Naive thymus-derived CD4-positive, alpha-beta T cell (primary cell): ENCODE measurements at places on chromosomes 16 and 17. TPM values are rescaled to one million over a fixed set of nuclear protein-coding genes. Genes with fewer than 3 reads are reported as not detected.

- DNase-seq = no peak
These were observed 492.2 kb downstream of the KCNJ2 start for GRCh38 chr17:70661342-70662222.

The MT1G gene
- total RNA-seq = not detected

DNA sequence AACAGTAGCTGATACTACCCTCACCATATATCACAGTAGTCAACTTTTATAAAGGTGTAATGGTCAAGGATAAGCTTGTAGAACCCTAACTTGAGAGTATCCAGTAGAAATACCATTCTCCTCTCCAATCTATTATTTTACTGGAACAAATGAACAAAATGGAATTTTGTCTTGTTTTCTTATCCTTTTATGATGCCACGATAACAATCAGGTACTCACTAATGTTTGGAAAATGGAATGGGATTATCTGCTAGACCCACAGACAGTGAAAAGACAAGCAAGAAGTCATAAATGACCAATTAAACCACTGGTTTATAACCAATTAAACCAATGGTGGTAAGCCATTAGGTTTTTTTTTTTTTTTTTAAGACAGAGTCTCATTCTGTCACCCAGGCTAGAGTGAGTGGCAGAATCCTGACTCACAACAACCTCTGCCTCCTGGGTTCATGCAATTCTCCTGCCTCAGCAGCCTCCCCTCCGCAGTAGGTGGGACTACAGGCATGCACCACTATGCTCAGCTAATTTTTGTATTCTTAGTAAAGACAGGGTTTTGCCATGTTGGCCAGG lies 10.4 kb downstream of the GPATCH8 start:
- DNase-seq = no peak

The PRAC1 gene
- total RNA-seq = not detected

DNA sequence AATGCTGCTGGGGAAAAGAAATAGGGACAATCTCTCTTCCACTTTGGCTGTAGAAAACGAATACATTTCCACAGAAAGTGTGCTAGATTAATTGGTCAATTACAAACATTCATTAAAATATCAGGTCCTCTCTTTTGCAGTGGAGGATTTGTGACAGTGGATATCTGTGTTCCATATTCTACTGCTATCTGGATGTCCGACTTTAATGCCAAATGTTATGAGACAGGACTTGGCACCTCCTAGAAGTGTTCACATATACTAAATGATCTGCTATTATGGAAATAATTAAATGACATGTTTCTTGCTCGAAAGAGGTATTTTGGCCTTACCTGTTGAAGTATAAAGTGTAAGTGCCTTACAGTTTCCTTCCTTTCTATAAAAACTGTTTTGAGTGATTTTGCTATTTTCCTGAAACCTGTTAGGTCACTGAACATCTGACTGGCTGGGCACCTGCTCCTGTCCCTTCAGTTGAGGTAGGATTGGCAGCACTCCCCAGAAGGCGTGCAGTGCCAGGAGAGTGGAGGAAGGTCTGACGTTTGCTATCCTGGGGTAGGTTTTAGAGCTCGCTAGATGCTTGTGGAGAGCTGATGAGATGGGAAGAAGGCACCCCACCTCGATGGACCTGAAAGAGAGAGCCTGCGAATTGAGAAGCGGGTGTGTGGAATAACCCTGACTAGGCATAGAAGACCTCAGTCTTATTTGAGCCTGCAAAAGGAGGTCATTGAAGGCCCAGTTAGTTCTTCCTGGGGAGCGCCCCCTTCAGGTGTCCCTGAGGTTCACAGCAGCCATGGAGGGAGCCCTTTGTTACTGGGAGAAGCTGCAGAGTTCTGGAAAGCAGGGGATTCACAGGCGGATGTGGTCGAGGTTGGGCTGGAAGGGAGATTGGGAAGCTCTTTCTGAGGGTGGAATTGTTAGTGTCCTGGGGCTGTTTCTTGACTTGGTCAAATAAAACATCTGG lies 159.4 kb upstream of the ZNF267 start:
- no peak for DNase-seq

The SULT1A2 gene
- 0.65 TPM for total RNA-seq

The HSD11B2 gene
- 0.17 TPM in 1 of 2 replicates, not detected in the other for total RNA-seq

DNA sequence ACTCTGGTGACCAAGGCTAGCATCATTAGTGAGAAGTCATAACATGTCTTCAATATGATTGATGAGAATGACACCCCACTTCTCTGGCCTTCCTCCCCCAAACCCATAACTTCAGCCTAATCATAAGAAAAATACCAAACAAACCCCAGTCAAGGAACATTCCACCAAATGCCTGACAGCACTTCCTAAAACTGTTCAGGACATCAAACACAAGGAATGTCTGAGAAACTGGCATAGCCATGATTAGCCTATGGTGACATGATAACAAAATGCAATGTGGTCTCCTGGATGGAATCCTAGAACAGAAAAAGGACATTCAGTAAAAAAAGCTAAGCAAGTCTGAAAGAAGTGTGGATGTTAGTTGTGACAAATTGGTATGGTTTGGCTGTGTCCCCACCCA lies 24.7 kb upstream of the TBX4 start:
- no peak for DNase-seq

DNA sequence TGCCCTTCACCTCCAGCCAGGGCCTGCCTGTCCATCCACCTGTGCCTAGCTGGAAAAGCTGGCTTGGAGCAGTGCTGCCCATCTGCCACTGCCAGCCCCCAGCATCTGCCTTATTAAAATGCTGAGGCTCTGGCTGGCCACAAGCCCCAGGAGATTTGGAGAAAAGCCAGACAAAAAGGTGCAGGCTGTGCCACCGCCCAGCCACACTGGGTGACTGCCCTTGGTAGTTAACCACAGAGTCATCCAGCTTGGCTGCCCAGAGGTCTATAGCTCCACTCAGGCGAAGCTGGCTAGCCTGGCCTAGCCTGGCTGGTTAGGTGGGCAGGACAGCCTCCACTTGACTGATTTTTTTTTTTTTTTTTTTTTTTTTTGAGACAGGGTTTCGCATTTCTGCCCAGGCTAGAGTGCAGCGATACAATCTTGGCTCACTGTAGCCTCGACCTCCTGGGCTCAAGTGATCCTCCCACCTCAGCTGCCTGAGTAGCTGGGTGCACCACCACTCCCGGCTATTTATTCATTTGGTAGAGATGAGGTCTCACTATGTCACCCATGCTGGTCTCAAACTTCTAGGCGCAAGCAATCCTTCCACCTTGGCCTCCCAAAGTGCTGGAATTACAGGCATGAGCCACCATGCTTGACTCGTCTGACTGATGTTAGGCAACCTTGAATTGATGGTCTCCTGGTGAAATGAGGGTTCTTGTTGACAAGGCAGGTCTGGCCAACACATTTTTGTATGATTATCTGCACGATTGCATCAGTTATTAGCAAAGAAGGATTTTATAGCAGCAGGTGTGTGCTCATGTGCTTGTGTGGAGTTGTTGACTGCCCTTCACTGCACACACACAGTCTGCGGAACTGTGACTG lies 103.8 kb downstream of the RAB11FIP4 start:
- DNase-seq = no peak

The ANKRD11 gene
- 239 TPM for total RNA-seq

DNA sequence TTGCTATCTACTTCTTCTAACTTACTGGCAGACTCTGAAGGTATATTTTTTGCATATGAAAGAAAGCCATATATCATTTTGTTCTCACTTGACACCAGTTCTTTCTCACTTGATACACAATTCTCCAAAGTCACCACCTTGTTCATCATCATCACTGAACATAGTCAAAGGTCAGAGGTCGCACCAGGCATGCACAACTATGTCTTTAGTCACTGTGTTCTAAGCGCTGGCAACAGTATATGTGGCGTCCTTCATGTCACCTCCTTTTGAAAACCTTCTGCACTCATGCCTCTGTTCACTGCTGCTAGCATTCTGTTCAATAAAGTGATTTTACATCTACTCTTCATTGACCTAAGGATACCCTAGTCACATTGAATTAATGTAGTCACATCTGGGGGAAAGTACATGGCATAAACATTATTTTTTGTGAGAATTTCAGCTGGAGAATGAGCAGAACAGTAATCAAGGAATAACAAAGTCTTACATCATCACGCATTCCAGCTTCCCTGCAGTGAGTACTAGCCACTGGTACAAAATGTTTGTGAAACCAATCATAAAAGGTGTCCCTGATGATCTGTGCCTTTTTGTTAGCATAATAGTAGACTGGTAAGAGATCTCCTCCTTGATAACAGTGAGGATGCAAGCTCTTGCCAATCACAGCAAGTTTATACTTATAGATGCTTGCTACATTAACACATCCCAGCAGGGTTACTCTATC lies 20.5 kb upstream of the TBX4 start:
- no peak for DNase-seq

DNA sequence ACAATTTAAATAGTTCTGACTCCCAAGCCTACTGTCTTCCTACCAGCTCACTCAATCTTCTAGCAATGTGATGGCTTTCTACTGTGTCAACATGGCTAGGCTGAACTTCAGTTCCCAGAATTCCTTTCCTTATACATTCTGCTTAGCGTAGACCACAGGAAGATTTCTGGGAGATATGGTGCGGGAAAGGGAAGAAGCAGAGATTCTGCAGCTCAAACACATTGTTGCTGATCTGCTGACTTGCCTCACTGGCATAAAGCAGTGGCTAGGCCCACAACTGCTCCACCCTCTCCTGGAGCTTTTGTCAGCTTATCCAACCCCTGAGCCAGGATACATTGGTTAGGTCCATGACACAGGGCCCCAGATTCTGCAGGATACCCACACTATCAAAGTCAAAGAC lies 58.8 kb downstream of the GAS7 start:
- DNase-seq = no peak

- peak; percentile 55 for DNase-seq
These were observed 688 bp downstream of the CRK start for GRCh38 chr17:1455291-1455796.

- DNase-seq = no peak
These were observed 3.9 kb upstream of the SOX9 start for GRCh38 chr17:72116661-72117521.

- no peak for DNase-seq
These were observed 2.5 kb downstream of the TUBB3 start for GRCh38 chr16:89925596-89926079.

The TMEM238L gene
- total RNA-seq = not detected

The AANAT gene
- total RNA-seq = not detected

GRCh38 chr16:63655846-63656245 lies 1466.0 kb downstream of the CDH11 start:
- DNase-seq = no peak

The CCR7 gene
- 153 TPM for total RNA-seq

The PITPNM3 gene
- 0.49 TPM for total RNA-seq

GRCh38 chr17:82058855-82059249 lies 6.8 kb downstream of the DUS1L start:
- no peak for DNase-seq

DNA sequence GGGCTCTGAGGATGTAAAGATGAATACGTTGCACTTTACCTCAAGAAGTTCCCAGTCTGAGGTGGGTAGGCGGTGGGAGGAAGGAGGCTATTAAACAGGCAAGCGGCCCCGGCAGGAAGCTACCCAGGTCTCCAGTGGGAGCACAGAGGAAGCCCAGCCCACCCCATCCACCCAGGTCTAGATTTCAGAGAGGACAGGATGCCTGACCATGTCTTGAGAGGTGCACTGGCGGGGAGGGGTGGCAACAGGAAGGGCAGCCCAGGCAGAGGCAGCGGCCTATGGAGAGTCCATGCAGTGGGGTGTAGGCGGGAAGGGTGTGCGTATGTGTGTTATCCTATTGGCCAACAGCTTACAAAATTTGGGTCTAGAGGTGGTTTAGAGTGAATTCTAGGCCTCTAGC lies 13.9 kb downstream of the SARM1 start:
- DNase-seq = no peak

GRCh38 chr17:75133001-75133400 lies 1.5 kb upstream of the NT5C start:
- DNase-seq = no peak

The SGCA gene
- not detected for total RNA-seq

DNA sequence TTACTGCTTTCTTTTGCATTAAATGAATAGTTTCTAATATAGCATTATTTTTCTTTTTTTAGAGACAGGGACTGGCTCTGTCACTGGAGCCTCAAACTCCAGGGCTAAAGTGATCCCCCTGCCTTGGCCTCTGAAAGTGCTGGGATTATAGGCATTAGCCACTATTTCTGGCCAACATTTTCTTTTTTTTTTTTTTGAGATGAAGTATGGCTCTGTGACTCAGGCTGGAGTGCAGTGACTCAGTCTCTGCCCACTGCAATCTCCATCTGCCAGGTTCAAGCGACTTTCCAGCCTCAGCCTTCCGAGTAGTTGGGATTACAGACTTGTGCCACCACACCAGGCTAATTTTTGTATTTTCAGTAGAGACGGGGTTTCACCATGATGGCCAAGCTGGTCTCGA lies 2.0 kb upstream of the DUXB start:
- DNase-seq = no peak

The PDIA2 gene
- total RNA-seq = not detected

DNA sequence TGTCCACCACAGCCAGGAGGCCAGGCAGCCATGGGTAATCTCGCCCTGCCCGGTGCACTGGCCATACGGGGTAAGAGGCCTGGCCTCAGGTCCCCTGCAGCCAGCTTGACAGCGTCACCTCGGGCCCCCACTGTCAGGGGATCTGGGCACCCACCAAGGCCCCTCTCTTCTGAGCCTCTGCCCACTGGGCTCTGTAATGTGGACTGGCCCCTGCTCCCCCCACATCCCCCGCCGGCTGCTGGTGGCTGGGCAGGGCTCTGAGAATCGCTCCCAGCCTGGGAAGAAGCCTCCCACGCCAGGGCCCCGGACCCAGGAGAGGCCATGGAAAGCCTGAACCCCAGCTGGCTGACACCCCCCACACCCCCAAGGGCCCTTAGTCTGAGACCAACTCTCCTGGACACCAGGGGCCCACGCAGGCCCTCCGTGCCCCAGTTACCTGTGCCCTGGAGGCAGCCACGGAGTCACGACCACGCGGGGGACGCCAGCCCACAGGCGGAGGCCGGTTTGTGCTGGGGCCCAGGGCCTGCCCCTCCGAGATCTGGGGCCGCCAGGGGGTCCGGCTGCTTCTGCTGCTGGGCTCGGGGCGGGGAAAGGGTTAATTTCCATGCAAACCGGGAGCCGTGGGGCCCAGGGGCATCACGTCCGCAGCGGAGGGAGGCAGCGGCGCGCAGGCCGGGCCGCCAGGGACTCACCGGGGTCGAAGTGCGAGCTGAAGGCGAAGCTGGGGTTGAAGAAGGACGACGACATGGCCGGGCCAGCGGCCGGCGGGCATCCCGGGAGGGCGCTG lies at the start of gene PVALEF:
Gene PVALEF (plus strand): TSS at position 262 of the 787 bp plus-strand sequence. CDS start 15,720 bp downstream, outside the sequence.
- DNase-seq = no peak

- DNase-seq = peak; percentile 9
These were observed 141.1 kb downstream of the RGS9 start for GRCh38 chr17:65278050-65278819.
